Stimulated activated CD8-positive, alpha-beta memory T cell treated with anti-CD3 and anti-CD28 coated beads, Interleukin-12 subunit alpha, Interleukin-12 subunit beta, amount 100 ng/mL, for 4 hours (primary cell): ENCODE measurements at places on chromosomes 5 and 9.

GRCh38 chr5:82422751-82423181 lies 144.6 kb upstream of the RPS23 start:
- DNase-seq = no peak

GRCh38 chr5:31639481-31640411 lies 815 bp downstream of the PDZD2 start:
- no peak for DNase-seq

GRCh38 chr5:143749581-143750205 lies 62.3 kb upstream of the HMHB1 start:
- DNase-seq = no peak

GRCh38 chr5:117245130-117245529 lies 670.5 kb upstream of the SEMA6A start:
- no peak for DNase-seq

- no peak for DNase-seq
Measured at GRCh38 chr5:146107901-146108300, 2.5 kb upstream of the PLAC8L1 start.

DNA sequence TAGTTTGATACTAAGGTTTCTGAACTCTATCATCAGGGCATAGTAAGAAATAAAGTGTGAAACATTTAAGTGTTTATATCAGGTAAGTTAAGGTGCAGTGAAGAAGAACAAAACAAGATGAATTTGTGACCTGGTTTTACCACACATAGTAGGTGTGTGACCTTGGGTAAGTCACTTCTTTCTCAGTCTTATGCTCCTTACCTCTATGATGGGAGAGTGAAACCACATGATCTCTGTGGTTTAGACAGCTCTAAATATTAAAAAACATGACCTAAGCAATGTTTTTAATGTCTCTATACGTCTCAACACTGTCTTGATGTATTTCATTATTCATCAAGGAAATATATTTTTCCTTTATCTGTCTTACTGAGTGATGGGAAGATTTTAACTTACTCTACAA lies 629.6 kb upstream of the DMAC1 start:
- no peak for DNase-seq

- DNase-seq = no peak
Measured at GRCh38 chr5:426392-426976, 16.5 kb upstream of the EXOC3 start.

DNA sequence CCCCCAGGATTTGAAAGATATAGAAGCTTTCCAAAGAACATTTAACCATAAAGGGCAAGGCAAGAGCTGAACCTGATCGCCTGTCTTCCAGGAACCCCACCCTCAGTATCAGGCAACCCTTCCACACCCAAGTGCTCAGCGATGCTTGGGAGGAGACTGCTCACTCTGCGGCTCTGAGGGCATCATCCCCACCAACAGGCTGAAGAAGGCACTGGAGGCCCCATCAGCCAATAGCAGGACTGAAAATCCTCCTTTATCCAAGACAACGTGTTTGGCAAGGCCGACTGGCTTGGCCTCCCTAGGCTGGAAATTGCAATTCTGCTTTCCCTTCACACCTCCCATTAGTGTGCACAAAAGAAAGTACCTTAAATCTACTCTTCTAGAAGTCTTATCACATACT lies 1.4 kb upstream of the PPP2CA start:
- no peak for DNase-seq

- no peak for DNase-seq
Measured at GRCh38 chr5:171437286-171437821, 17.9 kb downstream of the FGF18 start.

- DNase-seq = no peak
Measured at GRCh38 chr9:68808338-68808890, 103.4 kb downstream of the PIP5K1B start.

DNA sequence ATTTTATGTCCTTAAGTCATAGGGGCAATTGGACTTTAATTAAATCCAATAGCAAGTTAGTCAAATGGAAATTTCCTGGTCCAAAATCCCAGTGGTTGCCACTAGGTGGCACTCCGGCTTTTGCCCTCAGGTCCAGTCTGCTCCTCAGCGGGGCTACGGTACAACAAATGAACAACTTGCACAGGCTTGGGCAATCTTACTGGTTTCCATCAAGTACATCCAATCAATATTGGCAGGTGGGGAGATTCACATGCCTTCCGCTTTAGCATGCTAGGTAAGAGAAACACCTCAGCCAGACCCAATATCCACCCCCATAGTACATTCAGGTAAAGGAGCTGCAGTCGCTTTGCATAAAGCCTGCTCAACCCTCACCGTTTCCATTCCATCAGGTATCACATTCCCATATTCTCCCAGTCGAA lies 6.3 kb upstream of the MXD3 start:
- peak; percentile 53 for DNase-seq

GRCh38 chr9:85067792-85068191 lies 398.3 kb downstream of the NTRK2 start:
- no peak for DNase-seq

GRCh38 chr5:124238350-124238749 lies 508.1 kb downstream of the ZNF608 start:
- DNase-seq = no peak

DNA sequence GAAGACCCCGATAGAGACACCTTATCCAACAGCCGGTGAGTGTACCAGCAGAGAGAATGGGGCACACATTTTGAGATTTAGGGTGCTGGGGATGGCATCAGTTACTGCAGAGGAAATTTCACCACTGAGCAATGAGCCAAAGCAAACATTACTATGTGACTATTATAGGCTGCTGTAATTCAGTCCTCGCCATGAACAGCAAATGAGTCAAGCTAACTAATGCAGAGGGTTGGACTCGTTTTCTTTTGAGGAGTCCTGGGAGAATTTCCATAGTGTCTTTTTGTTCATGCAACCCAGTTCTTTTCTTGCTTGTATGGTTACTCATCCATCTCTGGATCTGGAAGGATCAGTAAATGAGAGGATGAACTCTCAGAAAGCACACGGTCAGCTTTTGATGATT lies 323.8 kb downstream of the PSAT1 start:
- no peak for DNase-seq

- no peak for DNase-seq
Measured at GRCh38 chr5:140966293-140967225, at the start of gene PCDHAC2. Gene PCDHAC2, plus strand, starts transcription at chr5:140966476. Its CDS starts 291 bp downstream, at chr5:140966767.

- no peak for DNase-seq
Measured at GRCh38 chr9:134055981-134056461, 11.8 kb downstream of the BRD3 start.

DNA sequence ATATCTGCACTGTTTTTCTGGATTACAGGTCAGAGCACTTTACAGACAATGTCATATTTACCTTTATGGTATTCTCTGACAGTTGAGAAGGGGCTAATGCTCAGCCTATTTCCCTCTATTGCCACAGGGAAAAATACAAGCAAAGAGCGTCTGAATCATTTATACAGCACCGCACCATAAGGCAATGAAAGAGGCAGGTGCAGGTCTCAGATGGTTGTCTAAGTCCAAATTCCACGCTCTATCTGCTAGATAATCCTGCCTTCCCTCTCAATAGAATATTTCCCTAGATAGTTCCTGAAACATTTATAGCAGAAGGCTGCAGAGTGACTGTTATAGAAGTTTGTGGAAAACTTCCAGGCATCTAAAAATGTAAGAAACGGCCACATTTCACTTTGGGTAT lies 446.1 kb upstream of the CDH6 start:
- DNase-seq = no peak

- no peak for DNase-seq
Measured at GRCh38 chr5:27311544-27311943, 273.2 kb upstream of the CDH9 start.

- no peak for DNase-seq
Measured at GRCh38 chr5:133241179-133242092, 189.6 kb downstream of the HSPA4 start.

DNA sequence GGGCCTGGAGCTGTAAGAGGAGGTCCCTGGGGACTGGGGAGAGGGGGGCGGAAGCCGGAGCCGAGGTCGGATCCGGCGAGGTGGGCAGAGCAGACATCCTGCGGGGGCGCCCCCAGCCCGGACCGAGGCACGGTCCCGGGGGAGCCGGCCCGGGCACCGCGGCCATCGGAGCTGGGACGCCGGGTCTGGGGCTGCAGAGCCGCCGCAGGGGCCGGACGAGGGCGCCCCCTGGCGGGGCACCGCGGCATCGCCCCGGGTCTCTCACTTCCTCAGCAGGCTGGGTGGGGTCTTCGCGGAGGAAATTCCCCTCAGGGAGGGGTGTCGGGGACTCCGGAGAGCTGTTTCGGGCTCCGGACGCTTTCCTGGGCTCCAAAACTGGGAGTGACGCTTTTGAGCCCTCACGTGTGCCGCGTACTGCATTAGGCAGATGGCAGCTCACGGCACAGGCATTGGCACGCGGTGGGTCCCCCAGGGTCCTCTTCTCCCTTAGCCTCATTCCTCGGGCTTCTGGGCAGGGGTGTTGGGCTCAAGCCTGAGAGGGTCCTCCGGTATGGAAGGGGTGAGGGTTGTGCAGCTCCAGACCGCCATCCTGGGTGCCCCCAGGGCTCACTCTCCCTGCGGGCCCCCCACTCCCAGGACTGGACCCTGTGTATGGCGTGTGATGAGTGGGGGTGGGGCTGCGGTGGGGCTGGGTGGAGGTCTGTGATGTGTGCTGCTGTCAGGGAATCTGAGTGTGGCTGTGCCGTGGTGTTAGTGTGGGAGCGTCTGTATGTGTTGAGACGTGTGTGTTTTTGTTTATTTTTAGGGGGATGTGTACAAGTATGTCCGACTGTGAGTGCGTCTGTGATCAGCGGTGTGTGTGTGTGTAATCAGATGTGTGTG lies 29.6 kb downstream of the LHX2 start:
- no peak for DNase-seq

GRCh38 chr9:133323991-133324703 lies 11.8 kb downstream of the SURF6 start:
- DNase-seq = no peak

DNA sequence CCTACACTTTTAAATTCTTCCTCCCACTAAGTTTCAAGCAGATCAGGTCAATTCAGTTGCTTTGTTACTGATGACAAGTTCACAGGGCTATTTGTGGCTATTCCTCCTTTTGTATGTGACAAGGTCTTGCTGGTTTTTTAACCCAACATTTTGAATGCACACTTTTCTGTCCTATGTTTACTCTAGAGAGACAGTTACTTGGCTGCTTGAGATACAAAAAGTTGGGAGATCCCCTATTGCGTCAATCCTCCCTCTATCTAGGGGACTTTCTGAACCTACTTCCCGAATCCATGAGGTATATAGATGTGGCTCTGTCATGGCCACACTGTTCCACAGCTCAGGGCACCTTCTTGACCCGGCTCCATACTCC lies 386.7 kb downstream of the NTRK2 start:
- no peak for DNase-seq

DNA sequence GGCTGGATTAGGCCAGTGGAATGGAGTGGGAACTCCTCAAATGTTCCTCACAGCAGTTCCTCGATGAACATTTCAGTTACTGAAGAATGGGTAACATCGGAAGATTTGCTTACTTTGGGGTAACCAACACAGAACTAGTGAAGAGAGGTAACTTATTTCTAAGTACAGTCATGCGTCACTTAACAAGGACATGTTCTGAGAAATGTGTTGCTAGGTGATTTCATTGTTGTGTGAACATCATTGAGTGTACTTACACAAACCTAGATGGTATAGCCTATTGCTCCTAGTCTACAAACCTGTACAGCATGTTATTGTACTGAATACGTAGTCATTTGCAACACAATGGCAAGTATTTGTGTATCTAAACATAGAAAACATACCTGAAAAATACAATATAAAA lies 228.3 kb downstream of the MAST4 start:
- DNase-seq = no peak

GRCh38 chr9:78370991-78371390 lies 74.1 kb downstream of the PSAT1 start:
- DNase-seq = no peak

DNA sequence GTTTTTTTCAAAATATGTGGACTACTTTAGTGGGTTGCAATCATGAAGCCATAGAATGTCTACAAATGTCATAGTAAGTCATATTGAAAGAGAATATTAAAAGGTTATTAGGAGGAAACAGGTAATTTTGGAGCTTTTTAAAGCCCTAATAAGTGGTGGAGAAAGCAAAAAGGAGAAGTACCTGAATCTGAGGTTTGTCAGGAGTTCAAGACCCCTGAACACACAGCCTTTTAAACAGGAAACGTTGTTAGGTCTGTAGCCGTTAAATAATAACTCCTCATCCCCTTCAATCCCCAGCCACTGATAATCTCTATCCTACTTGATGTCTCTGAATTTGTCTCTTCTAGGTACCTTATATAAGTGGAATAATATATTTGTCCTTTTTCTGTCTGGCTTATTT lies 51.1 kb downstream of the SPEF2 start:
- DNase-seq = no peak

DNA sequence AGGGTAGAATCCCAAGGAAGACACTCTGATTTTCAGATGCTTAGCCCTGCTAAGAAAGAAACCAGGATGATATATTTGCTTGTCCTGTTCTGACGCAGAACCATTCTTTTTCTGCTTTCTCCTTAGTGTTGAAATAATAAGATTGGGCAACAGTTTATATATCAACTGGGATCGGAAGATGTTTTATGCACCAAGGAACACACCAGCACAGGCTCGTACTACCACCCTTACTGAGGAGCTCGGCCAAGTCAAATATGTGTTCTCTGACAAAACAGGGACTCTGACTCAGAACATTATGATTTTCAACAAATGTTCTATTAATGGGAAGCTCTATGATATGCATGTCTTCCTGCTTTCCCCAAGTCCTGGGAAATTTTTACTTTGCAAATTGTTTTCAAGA lies 19.0 kb upstream of the RUSC2 start:
- DNase-seq = no peak

- no peak for DNase-seq
Measured at GRCh38 chr5:110106750-110107149, 417.0 kb downstream of the MAN2A1 start.

- DNase-seq = no peak
Measured at GRCh38 chr9:89841456-89841855, 236.6 kb downstream of the GADD45G start.

GRCh38 chr9:8027351-8027750 lies 227.8 kb upstream of the DMAC1 start:
- DNase-seq = no peak
